ENCODE measurements at places on chromosomes 7 and 10.
A peak's percentile ranks its signal among the peaks of the same experiment; 100 is the strongest.

DNA sequence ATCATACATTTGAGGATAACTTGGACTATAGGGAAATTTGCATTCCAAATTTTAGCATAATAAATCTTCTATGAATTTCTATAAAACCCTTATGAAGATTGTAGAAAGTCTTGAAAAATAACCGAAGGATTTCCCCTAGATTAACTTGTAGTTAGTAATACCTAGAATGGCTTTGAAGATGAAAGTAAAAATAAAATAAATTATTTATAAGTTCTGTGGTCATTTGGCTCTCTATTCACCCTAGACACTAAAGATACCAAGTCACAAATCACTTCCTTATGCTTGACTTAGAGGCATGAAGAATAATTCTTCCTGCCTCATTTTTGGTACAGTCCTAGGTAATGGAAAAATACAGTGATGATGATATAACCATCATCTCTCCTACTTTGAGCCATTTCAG lies 79.3 kb downstream of the CSTF2T start:
- DNase-seq: no peak

- DNase-seq: no peak
Observed at GRCh38 chr10:100836891-100837290, 75.9 kb upstream of the SLF2 start.

- DNase-seq: peak; percentile 43
Observed at GRCh38 chr10:113709221-113709838, 29.6 kb downstream of the CASP7 start.

GRCh38 chr10:44379907-44380306 lies 5.0 kb downstream of the CXCL12 start:
- DNase-seq: no peak

- no peak for DNase-seq
Observed at GRCh38 chr10:35211390-35211789, 84.7 kb downstream of the CREM start.
